ENCODE measurements at places on chromosomes 4 and X.
A peak's percentile ranks its signal among the peaks of the same experiment; 100 is the strongest.

DNA sequence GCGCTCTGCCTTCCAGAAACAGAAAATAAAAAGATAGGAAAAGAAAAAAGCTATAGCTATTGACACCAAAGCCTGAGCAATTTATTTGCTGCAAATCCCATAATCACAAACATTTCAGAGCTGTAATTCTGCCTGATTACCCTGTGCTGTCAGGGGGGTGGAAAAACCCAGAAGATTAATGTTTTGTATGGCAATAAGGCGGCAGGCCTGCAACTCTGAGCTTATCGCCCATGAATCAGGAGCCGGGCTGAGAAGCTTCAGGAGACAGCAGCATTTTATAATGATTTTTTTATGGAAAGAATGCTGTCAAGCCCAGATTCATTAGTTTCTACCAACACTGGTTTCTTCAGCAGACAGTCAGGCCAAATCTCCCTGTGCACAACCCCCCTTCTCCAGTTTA, 82.6 kb upstream of the TMEM164 start:
- no peak for DNase-seq

GRCh38 chrX:118251271-118251670, 94.6 kb upstream of the WDR44 start:
- DNase-seq, result no peak

GRCh38 chr4:47061435-47061834, 30.1 kb downstream of the GABRB1 start:
- DNase-seq, result no peak

- DNase-seq, result no peak
Observed at GRCh38 chr4:29540439-29541102, 1179.6 kb upstream of the PCDH7 start.

DNA sequence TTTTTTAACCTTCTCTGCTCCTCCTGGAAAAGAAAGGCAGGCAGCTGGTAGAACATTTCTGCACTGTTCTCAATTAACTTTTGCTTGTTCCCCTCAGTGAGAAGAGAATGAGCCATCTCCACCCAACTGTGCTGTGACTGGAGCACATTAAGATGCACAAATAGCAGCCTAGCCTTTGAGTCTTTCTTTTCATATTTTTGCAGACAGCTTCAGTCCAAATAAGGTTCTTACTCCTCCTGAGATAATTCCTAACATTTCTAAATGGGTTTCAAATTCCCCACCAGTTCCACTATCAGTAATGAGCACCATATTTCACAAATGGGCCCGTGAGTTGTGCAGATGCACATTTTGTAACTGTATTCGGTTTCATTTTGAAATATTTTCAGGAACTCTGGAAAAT, 118.6 kb downstream of the SPCS3 start:
- no peak for DNase-seq

DNA sequence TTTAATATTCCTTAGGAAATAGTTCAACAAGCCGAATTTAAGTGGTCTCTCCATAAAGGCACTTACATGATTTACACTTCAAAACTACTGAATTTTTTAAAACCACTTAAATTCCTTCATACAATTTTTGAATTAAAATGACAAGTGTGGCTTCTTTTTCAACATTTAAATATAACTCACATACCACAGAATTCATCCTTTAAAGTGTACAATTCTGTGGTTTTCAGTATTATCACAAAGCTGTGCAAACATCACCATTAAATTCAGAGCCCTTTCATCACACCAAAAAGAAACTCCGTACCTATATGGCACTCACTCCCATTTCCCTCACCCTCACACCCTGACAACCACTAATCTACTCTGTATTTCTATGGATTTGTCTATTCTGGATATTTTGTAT, 200.9 kb upstream of the MAB21L2 start:
- DNase-seq, result no peak

DNA sequence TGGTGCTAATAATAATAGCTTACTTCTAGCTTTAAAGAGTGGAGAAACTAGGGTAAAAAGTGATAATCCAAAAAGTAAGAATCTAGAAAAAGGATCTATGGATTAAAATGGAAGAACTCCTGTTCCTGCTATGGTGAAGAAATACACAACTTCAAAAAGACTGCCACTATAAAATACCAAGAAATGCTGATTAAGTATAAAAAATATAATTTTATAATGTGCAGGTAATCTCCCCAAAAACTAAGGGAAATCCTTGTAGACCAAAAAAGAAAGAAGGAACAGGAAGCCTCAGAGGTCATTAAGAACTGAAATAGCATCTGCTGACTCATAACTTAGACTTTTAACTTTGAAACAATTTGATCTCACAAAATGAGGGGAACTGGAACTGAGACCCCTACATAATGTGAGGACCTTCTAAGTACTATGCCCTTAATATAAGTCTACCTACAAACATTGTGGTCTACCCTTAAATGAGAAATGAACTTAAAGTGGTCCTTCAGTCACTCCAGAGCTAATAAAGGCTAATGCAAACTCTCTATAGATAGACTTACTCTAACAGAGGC, 50.6 kb upstream of the SRPX start:
- no peak for DNase-seq

- no peak for DNase-seq
Observed at GRCh38 chr4:6085028-6085690, 66.9 kb upstream of the C4orf50 start.

GRCh38 chr4:786861-787300, 39.0 kb downstream of the CPLX1 start:
- DNase-seq, result no peak

DNA sequence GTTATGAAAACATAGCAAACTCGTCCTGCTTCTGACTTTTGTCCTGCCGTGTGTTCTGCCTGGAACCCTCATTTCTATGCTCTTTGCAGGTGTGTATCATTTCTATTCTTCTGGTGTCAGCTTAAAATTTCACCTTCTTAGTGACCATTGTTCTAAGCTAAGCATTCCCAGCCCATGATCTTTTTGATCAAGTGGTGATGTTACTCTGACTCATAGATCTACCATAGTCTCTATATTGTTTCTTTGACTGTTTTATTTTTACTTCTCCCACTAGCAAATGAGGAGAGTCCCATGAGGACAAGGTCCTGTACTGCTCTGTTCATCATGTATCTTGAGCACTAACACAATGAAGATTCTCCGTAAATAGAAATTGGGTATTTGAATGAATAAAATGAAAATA, 14.1 kb upstream of the CXCL6 start:
- no peak for DNase-seq

GRCh38 chr4:138967313-138967712, 48.3 kb upstream of the NOCT start:
- DNase-seq, result no peak

DNA sequence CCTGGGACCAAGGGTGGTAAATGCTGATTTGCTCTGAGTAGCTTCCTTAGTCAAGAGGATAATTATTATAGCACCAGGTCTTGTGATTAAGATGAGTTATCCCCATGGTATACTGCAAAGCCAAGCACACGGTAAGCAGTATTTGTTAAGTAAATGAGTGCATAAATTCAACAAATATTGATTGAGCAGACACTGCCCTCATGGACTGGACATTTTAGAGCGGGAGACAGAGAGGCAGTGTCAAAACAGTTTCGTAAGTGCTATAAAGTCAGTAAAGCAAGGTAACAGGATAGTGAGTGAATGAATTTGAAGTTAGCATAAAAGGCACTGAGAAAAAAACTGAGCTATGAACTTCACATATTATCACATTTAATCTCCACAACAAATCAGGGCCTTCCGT, 13.9 kb downstream of the PHF8 start:
- no peak for DNase-seq

DNA sequence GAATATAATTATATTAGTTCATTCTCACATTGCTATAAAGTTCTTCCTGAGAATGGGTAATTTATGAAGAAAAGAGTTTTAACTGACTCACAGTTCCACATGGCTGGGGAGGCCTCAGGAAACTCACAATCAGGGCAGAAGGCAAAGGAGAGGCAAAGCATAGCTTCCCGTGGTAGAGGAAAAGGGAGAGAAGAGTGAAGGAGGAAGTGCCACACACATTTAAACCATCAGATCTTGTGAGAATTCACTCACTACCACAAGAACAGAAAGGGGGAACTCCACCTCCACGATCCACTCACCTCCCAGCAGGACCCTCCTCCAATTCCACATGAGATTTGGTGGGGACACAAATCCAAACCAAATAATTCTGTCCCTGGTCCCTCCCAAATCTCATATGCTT, 773.4 kb upstream of the INTU start:
- DNase-seq, result no peak

DNA sequence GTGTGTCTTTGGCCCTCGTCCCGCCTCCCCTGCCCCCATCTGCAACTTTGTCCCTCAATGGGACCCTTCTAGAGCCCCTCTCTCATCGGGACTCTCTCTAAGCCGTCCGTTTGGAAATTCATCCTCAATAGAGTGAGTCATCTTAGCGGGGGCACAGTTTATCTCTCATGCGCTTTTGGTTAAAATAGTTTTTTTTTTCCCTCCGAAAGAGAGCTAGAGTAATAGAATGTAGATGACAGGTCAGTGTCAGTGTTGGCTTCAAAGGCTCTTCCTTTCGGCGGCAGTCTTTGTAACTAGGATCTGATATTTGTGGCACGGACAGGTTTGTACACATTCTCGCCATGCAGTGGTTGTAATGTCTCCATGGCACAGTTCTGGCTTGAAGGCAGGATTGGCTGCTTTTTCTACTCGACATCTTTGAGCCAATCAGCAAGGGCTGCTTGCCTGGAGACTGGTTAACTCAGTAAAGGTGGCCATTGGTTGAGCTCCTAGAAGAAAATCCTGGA, 989 bp downstream of the N4BP2 start:
- peak; percentile 51 for DNase-seq

DNA sequence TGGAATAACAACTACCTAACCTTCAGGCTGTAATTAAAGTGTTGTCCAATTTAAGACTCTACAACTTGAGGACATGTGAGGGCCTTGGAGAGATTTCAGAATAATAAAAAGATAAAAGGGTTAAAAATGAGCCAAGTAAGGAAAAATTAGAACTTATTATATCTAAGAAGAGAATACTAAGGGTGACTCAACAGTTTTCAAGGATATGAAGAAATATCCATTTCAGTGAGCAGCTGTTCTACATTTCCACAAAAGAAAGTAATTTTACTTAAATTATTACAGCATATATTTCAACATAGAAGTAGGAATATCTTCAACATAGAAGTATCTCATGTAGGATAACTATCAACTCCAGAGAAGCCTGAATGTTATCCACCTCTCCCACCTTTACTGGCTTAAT, 11.3 kb downstream of the SNX12 start:
- no peak for DNase-seq

GRCh38 chr4:188282471-188283232, 143.4 kb downstream of the TRIML1 start:
- no peak for DNase-seq

DNA sequence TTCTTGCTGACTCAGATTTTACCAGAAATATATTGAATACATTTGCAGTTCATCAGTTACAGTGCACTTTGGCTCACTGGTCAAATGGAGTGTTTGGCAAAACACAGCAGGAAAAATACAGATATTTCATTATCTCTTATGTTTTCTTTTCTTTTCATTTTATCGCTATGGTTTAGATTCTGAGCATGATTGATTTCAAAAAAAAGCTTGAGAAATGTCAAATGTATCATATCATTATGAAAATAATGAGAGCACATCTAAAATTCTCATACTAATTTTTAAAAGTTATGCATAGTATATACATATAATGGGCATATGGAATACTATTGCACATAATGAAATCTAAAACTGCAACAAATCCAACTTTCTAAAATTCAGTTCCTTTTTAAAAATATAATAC, 593.8 kb upstream of the PCDH7 start:
- no peak for DNase-seq

DNA sequence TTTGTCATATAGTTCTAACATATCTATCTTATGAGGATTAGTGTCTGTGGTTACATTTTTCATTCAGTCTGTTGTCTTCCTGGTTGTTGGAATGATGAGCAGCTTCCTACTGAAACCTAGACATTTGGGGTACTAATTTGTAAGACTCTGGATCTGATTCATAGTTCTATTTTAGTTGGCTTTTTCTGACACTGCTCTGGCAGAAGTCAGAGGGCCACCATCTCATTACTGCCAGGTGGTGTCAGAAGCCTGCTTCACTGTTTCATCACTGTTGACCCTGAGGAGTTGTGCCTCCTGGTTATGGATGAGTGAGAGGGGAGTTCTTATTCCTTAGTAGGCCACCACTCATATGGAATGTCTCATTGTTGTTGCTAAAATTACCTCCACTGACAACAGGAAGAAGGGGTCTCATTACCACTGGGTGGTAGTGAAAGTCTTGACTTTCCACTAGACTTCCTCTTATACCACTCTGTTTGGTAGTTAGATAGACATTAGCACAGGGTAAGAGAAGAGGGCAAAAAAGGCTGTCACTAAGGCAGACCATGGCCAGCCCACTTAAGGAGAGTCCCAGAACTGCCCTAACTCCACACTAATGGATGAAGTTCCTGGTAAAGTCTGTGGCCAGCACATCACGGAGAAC, 395.2 kb downstream of the SPOCK3 start:
- no peak for DNase-seq

GRCh38 chrX:76454456-76454927, 27.0 kb downstream of the MAGEE1 start:
- DNase-seq, result no peak

DNA sequence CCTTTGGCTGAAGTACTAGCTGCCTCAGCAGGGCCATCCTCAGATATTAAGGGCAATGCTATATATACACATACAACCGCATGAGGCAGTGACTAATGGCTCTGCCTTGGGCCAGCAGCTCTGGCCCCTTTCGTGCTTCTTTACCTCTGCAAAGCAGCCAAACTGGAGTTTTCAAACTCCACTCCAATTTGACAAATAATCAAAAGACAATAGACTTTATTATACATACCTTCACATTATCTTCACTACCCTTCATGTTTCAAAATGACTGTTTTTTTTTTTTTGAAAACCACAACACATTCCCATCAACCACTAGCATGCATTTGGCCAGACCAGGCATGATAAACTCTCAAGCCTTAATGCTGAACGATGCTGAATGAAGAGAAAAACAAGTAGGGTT, 187.7 kb downstream of the ENOX2 start:
- DNase-seq, result no peak

GRCh38 chr4:76990288-76991080, 40.9 kb downstream of the SEPTIN11 start:
- no peak for DNase-seq

GRCh38 chrX:153763989-153764755, at the start of gene PLXNB3:
TSS of gene PLXNB3 (plus strand) at chrX:153764249. CDS start at chrX:153765536, 1,287 bp downstream.
- peak; percentile 87 for DNase-seq

DNA sequence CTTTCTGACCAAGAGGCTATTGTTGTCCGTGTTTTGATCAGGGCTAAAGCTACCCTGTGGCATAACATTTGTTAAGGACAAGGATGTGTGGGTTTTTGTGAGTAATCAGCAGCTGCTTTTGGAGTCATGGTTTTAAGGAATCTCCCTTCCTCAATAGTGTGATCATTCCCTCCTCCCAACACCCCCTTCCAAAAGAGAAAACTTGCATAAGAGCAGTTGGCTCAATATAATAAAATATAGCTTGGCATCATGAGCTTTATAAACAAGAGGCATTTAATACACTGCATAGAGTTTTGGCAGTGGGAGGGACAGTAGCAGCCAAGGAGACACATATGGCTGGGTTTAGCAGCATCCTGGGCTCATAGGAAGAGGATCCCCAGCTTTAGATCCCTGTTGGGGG, 84.7 kb downstream of the NHS start:
- DNase-seq, result no peak

Measured in Right ventricle myocardium superior (tissue), 1 donor.